ENCODE measurements at places on chromosomes 4 and X. TPM values are rescaled to one million over a fixed set of nuclear protein-coding genes. Genes with fewer than 3 reads are reported as not detected.

DNA sequence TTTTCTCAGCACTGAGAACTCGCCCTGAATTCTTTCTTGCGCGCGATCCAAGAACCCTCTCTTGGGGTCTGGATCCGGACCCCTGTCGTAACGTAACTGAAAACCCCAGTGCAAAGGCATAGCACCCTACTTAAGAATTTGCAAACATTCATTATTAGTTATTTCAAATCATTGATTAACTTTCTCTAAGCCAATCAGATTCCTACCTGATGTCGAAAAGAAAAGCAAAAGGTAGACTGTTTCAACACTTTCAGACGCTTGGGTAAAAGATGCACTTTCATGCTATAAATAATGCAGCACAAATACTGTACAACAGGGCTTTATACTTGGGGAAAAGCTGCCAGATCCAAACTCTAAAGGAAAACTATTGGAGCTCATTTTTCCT lies 817 bp upstream of the WDR19 start:
- no peak for DNase-seq

GRCh38 chr4:37767546-37767945 lies 58.9 kb upstream of the PGM2 start:
- DNase-seq, result peak; percentile 51

DNA sequence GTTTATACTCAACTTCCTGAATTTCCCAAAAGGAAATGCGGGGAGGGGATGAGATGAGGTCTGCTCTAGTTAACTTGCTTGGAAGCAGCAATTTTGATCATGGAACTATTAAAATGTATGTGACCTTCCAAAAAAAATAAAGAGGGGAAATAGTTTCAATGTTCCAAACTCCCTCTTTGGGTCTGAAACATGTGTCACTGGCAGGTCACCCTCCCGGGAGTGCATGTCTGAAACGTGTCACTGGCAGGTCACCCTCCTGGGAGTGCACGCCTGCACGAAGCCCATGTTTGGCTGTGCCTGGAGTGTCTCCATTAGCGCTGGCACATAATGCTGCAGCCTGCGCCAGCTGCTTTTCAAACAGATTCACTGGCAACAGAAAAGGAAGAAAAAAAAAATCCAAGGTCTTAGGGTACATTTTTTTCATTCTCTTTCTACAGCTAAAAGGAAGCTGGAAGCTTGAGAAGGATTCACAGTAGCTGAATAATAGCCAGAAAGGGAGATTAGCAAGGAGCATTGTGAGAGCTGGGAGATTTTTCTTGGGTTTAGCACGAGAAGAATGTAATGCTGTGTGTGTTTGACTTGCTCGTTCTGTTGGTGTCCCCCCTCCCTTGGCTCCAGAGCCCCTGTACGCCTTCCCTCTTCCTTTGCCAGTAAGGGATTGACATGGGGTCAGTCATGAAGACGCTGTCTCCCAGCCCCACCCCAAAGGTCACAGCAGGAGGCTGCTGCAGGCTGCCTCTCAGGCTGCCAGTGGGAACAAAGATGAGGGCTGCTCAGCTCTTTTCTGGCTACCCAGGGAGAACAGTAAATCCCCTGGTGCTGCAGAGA lies 39.2 kb upstream of the TLR3 start:
- DNase-seq, result peak; percentile 76

Gene ASB5
- total RNA-seq, result not detected

DNA sequence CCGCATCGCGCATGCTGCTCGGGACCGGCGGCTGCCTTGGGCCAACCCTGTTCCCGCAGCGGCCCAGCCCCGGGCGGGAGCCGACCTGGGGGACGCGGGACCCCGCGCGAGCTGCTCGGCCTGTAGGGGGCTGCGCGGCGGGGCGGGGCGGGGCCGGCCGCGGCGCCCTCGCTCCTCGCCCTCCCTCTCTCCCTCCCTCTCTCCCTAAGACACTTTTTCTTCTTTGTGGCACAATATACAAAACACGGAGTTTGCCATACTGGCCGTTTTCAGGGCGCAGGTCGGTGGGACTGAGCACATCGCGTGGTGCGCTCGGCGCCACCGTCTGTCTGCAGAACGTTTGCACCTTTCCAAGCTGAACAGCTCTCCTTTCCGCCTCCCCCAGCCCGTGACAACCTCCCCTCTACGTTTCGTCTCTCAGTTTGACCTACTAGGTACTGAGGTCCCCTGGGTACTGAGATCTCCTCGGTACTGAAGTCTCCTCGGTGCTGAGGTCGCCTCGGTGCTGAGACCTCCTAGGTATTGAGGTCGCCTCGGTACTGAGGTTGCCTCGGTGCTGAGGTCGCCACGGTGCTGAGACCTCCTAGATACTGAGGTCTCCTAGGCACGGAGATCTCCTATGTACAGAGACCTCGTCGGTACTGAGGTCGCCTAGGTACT lies 261.1 kb upstream of the PLCXD1 start:
- peak; percentile 37 for DNase-seq

Gene SPACA5
- not detected for total RNA-seq

Gene BST1
- 7.5 TPM for total RNA-seq

- peak; percentile 53 for DNase-seq
Observed at GRCh38 chr4:129747756-129748155, 651.8 kb downstream of the C4orf33 start.

Gene HEPH
- total RNA-seq, result 13.9 TPM

- no peak for DNase-seq
Observed at GRCh38 chr4:43132010-43132582, 239.6 kb downstream of the GRXCR1 start.

DNA sequence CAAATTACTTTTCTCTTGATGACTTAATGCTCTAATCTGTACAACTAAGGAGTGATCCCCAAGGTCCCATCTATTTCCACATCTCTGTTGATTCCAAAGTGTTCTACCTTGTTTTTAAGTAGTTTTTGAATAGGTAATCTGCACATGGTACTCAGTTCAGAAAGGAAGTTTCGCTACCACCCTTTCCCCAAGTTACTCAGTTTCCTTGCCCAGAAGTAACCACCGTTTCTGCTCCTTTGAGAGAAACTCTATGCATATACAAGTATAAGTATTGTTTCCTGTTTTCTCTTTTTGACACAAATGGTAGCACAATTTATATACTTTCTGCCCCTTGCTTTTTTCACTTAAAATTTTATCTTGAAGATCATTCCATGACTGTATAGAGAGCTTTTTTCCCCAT lies 18.1 kb downstream of the TMEM154 start:
- DNase-seq, result no peak

DNA sequence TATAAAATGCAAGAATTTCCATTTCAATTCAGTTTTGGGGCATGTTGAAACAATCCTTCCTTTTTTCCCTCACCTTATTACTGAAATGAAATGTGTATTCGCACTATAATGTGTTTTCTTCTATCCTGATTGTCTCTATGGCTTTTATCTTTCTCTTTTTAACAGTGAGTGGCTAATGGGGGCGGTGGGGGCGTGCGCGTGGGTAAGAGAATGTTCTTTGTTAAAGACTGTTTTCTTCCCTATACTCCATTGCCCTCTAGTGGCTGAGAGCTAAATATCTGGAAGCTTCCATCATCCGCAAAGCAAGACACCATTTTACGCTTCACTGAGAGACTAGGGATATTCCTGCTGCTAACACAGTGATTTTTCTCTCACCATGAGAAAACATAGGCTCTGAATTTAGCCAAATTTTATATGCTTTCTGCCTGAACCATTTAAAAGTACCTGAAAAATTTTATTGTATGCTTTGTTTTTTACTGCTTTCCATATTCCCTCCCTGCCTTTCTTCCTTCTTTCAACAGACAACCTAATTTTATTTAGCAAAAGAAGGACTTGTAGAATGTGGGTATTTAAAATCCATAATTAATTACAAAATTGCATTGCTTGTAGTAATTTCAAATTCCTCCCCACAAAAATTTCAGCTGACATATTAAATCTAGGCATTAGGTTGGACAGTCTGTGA lies 194.0 kb downstream of the GASK1B start:
- no peak for DNase-seq

DNA sequence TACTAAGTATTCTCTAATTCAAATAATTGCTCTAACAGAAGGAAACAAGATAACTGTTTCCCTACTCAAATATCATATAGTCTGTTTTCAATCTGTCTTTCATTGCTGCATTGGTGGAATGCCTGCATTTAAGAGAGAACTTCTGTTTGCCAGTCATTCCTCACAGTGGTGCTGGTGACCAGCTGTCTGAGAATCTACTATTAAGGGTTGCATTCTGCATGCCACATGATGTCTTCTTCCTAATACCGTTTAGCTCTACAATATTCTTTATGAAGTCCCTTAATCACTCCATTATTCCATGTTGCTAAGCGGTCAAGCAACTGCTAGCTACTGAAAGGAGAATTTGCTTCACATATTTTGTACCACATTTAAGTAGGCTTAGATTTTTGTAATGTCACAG lies 167.1 kb upstream of the CENPE start:
- DNase-seq, result no peak

DNA sequence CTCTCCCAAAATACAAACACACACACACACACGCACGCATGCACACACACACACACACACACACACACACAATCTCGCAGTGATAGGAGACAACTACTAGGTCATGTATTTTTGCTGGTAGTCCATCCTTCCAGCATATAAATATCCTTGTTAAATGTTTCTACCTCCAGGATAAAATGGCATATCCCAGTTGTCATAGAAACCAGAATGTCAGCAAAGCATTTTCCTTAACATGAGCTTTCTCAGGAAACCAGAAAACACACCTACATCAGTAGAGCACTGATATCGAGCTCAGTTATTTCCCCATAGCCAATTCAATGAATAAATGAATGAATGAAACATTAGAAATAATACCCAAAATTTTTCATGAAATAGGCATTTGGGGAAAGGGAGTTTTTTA lies 115.7 kb downstream of the PWWP3B start:
- DNase-seq, result no peak

- no peak for DNase-seq
Observed at GRCh38 chrX:45889471-45889870, 655.8 kb downstream of the ZNF674 start.

DNA sequence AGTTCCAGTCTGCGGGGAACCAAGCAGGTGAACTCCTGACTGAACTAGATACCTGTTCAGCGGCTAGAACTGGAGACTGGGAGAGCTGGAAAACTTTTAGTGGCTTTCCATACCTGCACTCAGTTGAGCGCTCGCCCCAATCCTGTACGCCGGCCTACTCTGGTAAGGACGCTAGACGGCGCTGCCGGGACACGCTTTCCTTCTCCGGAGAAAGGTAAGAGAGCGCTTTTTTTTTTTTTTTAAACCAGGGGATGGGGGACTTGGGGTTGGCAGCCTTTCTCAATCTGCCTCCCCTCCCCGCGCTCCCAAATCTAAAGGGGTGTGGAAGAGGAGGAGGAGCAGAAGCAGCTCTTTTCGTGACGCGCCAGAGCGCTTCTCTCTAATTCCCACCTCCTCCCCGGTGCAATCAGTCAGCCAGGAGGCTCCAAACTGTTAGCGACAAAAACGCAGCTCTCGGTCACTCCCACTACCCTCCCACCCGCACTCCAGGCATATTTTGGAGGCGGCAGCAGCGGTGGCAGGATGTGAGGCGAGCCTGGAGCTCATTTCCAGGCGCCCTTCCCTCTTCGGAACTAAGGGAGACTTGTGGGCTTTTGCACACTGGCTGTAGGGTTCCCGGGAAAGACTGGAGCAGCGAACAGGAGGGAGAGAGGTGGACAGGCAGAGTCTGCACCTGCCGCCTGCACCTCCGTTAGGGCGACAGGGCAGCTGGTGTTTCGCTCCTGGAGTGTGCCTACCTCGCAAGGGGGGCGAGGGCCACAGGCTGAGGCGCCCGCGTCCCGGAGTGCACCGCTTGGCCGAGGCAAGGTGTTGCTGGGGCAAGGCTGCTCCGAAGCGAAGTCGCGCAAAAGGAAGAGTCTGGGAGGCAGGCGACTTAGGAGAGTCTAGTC lies at the start of gene IL1RAPL2:
Gene IL1RAPL2, plus strand, starts transcription at position 409 of the 890 bp plus-strand sequence.
- DNase-seq, result peak; percentile 18

Gene HS6ST2
- 0.32 TPM for total RNA-seq

DNA sequence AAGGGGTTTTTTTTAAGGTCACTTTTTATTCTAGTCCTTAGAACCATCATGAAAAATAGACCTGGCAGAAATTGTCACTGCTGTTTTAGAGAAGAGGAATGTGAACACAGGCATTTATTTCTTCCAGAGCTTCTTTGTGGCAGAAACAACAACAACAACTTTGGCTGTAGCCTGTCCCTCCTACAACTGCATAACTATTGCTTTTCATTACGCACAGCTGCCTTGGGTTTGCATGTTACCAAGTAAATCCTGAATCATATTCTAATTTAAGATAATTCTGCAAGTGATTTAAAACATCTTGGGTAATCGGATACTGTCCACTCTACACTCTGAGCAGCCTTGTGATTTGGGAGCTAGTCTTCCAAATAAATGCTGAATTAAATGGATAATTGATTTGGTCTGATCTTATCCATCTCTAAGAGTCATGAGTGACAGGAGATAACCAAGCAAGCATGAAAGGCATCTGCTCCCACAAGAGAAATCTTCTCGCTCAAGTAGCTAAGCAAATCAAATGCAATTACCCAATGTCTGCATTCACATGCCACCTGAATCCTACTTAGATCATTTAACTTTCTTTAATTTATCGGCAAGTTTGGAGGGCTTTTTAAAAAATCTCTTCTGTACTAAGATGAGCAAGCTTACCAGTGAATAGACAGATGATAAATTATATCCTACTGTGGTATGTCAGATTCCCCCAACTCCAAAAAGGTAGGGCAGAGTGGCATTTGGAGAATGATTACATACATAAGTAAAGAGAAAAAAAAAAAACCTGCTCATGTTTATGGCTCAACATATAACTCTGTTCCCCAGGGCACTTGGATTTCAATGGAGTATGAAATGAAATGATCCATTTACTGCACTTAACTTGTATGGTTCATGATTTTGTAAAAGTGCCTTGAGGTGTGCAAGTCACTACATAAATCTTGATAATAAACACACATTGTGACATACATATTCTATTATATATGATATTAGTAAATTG lies 73.6 kb downstream of the EGF start:
- no peak for DNase-seq

GRCh38 chr4:40747207-40747835 lies 2.4 kb upstream of the NSUN7 start:
- DNase-seq, result no peak

Gene DRP2
- under 0.01 TPM for total RNA-seq

GRCh38 chrX:123570011-123570590 lies 162.8 kb downstream of the THOC2 start:
- peak; percentile 56 for DNase-seq

Gene DAPP1
- 4.9 TPM for total RNA-seq

GRCh38 chr4:25535701-25536473 lies 119.8 kb upstream of the SLC34A2 start:
- no peak for DNase-seq

DNA sequence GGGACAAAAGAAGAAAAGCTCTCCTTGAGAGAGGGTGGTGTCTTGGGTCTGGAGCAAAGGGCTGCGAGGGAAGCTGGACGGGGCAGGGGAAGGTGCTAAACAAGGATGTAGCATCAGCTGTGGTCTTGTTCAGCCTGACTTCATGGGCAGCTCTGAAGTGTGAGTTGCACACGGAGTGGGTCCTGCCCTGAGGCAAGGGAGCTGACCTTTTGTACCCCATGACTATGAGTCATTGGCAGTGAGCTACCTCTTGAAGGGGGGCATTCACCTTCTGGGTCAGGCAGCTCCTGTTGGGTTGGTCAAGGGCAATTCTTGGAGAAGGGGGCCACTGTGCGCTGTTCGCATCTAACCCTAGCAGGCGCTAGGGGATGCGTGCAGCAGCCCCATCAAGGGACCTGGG lies 151.8 kb downstream of the SMIM20 start:
- DNase-seq, result no peak
